ENCODE measurements at places on chromosomes 11 and 22.
A peak's percentile ranks its signal among the peaks of the same experiment; 100 is the strongest.

GRCh38 chr11:95451682-95452081 is 220.7 kb upstream of the SESN3 start:
- no peak for DNase-seq

- DNase-seq = no peak
These were observed 10.2 kb upstream of the POU2F3 start for GRCh38 chr11:120229451-120230424.

- no peak for DNase-seq
These were observed 1151.2 kb upstream of the CCDC90B start for GRCh38 chr11:84437071-84437980.

- no peak for DNase-seq
These were observed 101.0 kb downstream of the GGTLC2 start for GRCh38 chr22:22745225-22746060.

GRCh38 chr11:9130297-9130696 is 38.9 kb upstream of the SCUBE2 start:
- no peak for DNase-seq

GRCh38 chr11:120786206-120786735 is 237.6 kb upstream of the TBCEL start:
- no peak for DNase-seq

GRCh38 chr11:9014826-9015225 is 11.0 kb upstream of the NRIP3 start:
- no peak for DNase-seq

- no peak for DNase-seq
These were observed 80.3 kb upstream of the SHISAL1 start for GRCh38 chr22:44393066-44393465.

DNA sequence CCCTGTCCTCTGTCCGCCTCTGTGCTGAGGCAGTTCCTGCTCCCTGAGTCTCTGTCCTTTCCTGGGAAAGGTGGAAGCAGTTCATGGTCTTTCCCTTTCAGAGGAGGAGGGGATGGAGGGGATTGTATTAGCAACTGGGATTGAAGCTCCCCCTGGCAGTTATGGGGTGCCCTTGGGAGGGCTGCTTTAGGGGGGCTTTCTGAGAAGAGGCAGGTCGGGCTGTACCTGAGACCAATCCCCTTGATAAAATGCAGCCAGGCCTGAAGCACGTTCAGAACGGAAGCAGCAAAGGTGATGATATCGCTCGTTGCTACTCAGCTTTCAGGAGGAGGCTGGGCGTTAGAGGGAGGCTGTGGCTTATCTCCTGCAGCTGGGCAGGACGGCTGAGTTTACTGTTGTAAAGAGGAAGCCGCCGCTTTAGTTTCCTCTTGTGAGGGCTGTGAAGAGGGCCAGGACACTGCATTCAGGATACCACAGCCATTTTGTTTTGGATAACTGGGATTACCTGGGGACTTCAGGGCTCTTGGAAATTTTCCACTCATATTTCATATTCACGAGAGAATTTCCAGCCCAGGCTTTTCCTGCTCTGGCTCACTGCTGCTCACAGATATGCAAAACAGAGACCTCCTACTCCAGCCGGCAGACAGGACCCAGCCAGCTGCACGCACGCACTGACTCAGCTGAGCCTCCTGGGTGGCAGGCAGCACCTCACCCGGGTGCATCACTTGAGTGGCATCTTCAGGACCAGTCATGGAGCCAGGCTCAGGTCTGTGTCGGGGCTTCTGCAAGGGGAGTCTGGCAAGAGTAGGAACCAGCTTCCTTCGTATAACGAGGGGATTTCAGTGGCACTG is 798 bp downstream of the AMPD3 start:
- DNase-seq = peak; percentile 49

GRCh38 chr11:59145534-59145933 is 2.9 kb downstream of the FAM111A start:
- DNase-seq = no peak

DNA sequence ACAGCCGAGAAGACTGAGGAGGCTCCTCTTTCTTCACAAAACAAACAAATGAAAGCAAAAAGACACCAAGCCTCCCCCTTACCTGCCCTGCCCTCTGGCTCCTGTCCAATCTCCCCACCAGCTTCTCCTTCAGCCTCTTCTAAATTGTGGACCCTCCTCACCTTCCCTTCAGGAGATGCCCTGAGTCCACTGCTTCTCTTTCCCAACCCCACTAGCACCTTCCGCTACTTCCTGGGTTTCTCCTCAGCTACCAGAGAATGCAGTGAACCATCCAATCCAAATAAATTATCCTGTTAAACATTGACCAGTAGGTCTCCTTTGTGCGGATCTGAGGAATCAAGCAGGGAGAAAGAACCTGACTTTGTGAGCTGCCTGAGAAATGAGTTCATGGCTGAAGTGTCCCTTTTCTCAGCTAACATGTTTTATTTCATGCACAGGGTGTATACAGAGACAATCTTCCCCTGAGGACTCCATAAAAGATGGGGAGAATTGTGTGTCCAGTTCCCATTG is 63.2 kb upstream of the VPREB1 start:
- no peak for DNase-seq

DNA sequence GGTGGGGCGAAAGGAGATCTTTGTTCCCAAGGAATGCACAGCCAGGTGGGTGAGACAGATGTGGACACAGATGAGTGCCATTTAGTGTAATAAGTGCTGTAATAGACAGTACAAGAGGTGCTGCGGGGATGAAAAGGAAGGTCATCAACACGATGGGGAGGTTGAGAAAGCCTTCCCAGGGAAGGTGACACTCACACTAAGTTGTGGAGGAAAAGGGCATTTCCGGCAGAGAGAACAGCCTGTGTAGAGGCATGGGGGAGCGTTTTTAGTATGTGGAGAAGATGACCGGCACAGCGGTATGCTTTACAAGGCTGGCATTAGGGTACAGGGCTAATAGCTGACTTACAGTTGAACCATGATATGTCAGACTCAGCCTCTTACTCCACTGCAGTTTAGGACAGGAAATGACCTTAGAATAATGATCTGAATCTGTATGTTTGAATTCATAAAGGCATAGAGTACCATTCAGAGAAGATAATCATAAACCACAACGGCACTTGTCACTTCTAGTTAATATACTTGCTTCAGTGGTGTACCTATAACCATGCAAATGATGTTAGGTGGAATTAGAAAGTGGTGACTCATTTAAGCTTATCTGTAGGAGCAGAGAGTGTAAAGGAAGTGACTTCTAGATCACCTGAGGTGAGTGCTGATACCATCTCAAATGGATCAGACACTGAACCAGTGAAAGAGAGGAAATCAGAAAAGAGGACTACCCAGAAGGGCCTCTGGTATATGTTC is 60.6 kb downstream of the FAM83F start:
- no peak for DNase-seq

DNA sequence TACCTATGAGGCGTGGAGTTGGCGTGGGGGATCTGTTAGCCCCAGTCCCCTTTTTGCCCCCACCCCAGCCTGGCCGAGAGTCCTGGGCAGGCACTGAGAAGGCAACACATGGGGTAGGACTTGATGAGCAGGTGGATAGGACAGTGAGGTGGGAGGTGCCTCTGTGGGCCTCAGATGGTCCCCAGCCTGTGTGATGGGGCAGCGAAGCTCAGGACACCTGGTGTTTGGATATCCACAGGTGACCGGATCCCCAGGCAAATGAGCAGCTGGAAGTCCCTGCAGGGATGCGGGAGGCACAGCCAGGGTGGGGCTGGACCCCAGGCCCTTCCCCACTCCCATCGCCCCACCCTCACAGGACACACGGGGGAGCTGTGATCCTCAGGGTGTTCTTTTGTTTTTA is 9.7 kb downstream of the FBLN1 start:
- DNase-seq = no peak

GRCh38 chr22:22449819-22450218 is 58.7 kb downstream of the ZNF280B start:
- DNase-seq = no peak

DNA sequence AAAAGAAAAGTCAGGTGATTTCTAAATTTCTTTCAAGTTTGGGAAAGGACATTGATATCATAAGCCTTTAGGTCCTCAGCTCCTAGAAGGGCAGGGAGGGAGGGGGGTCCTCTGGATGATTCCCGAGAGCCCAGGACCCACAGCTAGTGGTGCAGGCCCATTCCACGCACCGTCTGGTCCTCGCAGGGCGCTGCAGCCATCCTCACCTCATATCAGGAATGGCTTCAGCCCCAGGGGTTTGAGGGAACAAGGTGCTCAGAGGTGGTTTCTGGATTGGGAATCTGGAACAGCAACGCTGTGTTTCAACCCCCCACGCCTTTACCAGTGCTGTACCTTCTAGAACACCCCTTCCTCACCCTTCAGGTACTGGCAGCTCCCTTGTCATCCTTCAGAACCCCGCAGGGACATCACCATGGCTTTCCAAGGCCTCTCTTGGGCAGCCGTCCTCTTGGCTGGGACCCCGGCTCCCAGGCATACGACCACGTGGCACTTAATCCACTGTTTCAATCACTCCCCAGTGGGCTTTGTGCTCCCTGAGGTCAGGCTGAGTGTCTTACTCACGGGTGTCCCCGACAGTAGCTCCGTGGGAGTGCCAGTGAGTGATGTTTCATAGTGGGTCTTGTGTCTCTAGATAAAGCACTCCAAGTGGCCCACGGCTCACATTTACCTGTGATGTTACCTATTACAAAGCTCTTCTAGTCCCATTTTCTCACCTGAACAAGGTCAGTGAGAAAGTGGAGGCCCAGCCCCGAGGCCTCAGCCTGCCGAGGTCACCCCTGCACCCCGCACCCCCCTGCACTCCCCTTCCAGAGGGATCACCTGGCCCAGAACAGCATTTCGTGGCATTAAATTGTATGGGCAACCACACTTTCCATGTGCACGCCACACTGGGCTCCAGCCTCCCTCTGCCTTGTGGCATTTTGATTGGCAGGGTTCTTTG is 93.9 kb downstream of the MORC2 start:
- DNase-seq = no peak

GRCh38 chr11:95132956-95133355 is 43.3 kb downstream of the ENDOD1 start:
- DNase-seq = no peak

- no peak for DNase-seq
These were observed 15.9 kb downstream of the DKK3 start for GRCh38 chr11:11992257-11993212.

DNA sequence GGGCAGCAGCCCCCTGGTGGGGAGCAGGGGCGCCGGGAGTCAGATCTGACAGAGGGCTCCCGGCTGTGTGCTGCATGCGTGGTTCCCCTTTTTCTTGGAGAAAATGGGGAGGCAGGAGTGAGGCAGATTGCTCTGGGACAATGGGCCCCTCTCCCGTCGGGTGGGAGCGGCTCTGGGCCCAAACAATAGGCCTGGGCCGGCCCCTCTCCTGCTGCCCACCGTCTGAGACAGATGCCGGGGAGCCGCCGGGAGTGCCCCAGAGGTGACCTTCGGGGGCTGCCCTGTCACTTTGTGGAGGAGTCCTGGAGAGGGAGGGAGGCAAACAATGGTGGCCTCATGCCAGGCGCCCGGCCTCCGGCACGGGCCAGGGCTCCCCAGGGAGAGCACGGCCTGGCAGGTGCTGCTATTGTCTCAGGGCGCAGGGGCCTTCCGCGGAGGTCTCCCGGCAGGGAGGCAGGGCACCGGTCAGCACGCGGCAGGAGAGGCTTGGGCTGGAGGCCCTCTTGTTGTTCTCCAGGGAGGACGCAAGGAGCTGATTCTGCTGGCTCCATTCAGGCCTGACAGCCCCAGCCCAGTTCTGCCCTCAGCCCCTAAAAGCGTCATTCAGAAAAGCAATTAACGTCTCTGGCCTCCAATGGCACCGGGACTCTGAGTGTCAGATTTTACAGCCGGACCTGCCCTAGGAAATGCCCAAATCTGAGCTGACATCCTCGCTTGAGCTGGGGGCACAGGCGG is 44.8 kb downstream of the SMIM38 start:
- no peak for DNase-seq

- no peak for DNase-seq
These were observed 48.9 kb downstream of the FAR1 start for GRCh38 chr11:13717331-13717730.

GRCh38 chr11:131614631-131615030 is 244.2 kb downstream of the NTM start:
- no peak for DNase-seq

GRCh38 chr22:37242395-37242918 is 1.6 kb downstream of the RAC2 start:
- DNase-seq = peak; percentile 81

DNA sequence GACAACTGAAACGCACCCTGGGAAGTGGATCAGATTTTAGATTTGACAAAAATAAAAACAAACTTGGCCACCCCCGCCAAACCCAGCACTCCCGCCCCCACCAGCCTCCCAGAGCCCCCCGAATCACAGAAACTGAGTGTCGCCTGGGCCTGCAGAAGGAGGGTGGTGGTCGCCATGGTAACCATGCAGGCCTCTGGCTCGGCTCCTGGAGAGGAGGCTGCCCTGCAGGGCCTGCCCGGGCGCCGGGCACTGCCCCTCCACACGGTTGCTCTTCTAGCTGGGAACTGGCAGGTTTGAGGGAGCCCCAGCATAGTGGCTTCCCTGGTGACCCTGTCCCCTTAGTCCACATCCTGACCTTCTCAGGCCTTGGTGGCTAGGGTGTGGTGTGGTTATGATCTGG is 19.3 kb downstream of the CACNA1I start:
- no peak for DNase-seq

- no peak for DNase-seq
These were observed 14.4 kb downstream of the TIMP3 start for GRCh38 chr22:32815943-32816342.

DNA sequence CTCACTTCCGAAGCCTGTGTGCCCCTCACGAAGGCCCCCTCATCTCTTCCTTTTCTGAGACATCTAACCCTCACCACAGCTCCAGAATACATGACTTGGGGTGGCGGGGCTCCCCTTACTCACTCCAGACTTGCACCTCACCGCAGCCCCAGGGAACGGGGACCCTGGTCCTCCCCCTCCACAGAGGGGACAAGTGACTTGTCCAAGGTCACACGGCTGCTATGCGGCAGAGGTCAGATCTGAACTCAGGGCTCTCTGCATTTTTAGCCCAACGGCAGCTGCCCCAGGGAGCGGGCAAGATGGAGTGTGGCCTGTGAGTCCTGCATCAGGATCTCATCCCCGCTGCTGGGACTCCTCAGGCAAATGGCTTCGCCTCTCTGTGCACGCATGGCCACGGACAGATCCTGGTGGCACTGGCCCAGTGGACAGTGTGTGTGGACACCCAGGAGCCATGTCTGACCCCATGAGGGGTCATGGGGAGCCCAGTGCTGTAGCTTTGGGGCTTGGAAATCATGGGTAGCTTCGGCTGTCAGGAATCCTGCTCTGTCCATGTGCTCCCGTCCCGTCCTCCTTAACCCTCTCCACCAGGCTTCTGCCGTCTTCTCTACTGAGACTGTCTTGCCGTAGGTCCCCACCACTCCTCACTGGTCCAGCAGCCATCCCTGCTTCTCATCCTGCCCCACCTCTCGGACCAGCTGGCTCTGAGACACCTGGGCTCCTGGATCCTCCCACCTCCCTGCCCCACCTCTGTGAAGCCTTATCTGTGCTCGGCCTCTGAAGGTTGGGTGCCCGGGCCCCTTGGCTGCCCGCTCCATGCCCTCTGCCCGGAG is 48.0 kb upstream of the CARS1 start:
- no peak for DNase-seq

- DNase-seq = no peak
These were observed 15.4 kb downstream of the BAD start for GRCh38 chr11:64268893-64269539.

- DNase-seq = no peak
These were observed 46.1 kb upstream of the PHF21B start for GRCh38 chr22:45055936-45056335.

All from activated CD8-positive, alpha-beta memory T cell treated with anti-CD3 and anti-CD28 coated beads for 4 hours (primary cell).